Stimulated activated CD4-positive, alpha-beta T cell treated with anti-CD3 and anti-CD28 coated beads, Interleukin-15, amount 100 ng/mL, for 48 hours (primary cell): ENCODE measurements at places on chromosomes 7 and 10.
A peak's percentile ranks its signal among the peaks of the same experiment; 100 is the strongest.

DNA sequence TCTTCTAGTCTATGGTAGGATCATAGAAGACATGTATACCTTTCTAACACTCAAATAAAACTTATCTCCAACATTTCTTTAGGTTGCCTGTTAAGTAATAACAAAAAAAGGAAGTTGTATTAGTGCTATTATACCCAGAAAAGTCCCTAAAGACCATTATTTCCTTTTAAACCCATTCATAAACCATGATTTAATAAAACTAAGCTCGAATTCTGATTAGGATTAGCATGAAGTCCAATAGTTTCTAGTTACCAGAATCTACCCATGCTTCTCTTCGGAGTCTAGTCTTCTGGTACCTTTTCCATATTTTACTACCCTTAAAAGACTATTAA, 62.7 kb downstream of the USP6NL start:
- DNase-seq = no peak

GRCh38 chr10:119872860-119873681, 428 bp upstream of the MCMBP start:
- peak; percentile 82 for DNase-seq

- DNase-seq = no peak
These were observed 22.6 kb upstream of the RAB18 start for GRCh38 chr10:27481486-27481885.

GRCh38 chr10:27449571-27449970, 54.5 kb upstream of the RAB18 start:
- no peak for DNase-seq

GRCh38 chr10:63644418-63645142, 123.4 kb downstream of the REEP3 start:
- DNase-seq = no peak

DNA sequence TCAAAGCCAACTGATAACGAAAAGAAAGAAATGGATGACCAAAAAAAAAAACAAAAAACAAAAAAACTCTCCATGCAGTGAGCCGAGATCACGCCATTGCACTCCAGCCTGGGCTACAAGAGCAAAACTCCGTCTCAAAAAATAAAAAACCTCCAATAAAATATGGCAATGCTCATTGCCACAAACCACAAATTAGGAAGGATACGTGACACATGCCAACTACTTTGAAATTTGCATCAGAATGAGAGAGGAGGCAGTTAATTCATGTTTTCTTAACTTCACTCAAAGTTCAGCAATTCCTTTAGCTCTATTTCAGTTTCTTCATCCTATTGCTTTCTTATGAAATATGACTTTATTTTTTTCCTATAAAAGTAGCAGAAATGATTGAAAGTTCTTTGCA, 398.1 kb upstream of the C7orf33 start:
- DNase-seq = no peak

DNA sequence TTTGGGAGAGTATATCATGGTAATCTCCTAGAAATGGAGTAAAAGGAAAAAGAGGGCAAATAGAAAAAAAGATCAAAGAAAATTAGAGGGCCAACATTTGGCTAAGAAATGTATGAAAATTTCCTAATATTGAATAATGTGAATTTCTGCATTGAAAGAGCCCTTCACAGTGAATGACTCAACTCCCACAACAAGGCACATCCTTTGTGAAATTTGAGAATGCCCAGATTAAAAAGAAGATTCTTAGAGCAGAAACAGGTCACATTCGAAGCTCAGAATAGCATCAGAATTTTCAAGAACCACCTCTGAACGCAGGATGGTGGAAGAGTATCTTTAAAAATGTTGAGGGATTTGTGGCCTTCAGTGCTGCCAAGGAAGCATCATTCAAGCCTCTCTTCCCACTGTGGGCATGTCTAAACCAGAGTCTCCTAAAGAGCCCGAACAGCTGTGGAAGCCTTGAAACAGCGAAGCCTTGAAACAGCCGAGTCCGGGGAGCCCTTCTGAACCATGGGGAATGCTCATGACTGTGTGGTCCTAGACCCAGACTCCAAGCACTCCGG, 43.6 kb downstream of the GUSB start:
- DNase-seq = no peak
